ENCODE measurements at places on chromosomes 11 and 22.

GRCh38 chr11:23727387-23727786 lies 769.5 kb upstream of the LUZP2 start:
- DNase-seq, result no peak

DNA sequence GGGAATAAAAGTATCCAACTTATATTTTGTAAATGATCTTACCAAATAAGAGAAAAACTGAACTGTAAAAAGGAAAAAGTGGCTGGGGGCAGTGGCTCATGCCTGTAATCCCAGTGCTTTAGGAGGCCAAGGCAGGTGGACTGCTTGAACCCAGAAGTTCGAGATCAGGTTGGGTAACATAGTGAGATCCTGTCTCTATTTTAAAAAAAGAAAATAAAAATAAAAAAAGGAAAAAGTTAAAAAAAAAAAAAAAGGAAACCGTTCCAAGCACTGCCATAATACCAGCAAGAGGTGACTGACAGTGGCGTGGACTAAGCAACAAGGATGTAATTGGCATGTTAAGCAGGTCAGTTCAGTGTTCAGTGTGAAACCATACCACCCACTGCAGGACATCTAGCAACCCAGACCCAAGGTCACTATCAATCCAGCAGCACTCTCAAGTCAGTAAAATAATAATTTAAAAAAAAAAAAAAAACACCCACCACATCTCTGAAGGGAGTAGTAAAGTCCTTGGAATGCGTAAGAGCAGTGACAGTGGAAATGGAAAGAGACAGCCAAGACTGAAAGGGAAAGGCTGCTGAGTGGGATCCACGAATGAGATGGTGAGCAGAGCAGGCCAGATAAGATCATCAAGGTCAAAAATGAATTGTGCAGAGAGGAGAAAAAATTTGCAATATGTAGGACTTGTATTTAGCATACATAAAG lies 43.6 kb downstream of the MAPK1 start:
- no peak for DNase-seq

DNA sequence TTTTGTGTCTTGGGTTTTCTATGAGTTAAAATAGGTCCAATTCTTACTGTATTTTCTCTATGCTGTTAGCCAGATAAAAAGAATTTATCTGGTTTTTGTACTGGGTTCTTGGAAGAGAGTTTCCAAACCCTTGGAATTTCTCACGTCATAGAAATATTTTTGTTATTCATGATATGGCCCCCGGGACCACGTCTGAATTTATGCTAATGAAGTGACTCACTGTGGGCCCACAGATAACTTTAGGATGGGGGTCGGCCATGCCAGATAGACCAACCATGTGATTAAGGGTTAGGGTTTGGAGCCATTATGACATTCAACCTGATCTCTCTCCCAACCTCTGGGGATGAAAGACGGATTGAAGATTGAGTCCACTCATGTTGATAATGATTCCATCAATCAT lies 35.6 kb upstream of the DDI1 start:
- DNase-seq, result no peak

DNA sequence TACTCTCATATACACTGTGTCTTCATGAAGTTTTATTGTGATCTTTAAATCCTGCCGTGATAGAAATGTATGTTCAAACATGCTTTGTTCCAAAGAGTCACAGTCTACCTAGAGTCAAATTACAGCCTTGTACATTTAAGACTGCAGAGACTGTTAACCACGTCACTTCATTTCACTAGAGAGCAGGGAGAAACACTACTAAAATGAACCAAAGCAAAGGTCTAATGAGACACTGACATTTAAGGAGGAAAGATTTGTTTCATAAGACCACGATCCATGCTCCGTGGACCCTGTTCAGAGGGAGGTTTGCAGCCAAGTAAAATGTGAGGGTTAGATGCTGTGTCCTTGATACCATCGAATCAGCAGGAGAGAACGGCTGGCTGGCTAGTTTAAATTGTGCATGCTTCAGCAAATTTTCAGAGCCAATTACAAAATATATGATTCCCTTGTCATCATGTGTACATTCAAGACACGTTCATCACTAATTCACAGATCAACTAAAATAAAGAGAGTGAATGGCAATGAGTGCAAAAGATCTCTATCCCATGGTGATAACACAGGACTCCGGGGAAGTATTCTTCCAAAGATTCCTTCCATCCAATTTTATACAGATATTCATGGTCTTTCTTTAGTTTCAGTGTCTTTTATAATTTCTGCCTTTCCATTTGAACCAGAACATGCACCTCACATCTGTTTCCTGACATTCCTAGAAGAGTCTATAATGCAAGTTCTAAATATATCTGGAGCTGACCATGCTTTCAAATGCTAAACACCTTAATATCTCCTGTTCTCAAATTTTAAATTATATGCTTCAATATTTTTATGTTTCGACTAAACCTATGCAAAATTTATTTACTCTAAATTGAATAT lies 960.9 kb upstream of the FAT3 start:
- no peak for DNase-seq

DNA sequence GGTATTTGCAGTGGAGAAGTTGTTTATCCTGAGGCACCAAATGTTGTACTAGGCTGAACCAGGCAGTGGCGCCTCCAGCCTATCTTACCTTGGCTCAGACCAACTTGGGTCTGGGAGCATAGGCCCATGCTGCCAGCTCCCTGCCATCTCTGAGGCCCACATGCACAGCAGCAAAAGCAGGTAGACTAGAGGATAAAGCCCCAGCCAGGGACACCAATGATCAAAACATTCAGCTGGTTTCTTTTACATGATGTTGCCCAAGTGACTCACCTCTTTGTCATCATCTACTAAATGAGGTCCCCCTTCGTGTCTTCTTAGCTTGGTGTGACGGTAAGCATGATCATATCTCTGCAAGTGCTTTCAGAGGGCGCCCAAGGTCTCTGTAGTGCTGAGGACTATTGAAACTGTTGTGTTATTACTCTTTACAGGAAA lies 112.1 kb upstream of the DRD2 start:
- DNase-seq, result no peak

DNA sequence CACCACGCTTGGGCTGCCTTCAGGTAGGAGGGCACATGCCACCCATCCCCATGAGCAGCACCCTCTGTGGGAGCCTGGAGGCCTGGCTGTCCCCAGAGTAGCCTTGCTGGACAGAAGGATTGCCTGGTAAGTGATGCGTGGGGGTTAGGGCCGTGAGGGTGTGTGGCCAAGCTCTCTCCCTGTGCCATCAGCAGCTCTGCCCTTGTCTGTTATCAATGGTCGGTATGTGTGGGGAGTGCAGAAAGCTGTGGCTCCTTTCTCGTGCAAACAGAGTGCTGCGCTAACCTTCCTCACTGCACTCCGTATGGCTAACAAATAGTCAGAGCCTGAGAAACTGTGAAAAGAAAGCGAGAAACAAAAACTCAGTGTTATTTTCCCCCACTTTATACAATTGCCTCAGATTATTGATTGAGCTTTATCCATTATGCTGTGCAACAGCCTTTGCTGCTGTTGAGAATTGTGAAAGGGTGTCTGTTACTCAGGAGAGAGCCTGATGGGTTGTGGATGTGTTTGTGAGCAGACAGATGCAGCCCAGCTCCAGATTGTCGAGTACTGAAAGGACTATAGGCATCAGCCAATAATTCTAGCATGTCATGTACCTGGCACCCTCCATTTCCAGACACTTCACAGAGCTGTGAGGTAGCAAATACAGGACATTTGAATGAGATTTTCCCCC lies 432.2 kb downstream of the NTM start:
- no peak for DNase-seq

DNA sequence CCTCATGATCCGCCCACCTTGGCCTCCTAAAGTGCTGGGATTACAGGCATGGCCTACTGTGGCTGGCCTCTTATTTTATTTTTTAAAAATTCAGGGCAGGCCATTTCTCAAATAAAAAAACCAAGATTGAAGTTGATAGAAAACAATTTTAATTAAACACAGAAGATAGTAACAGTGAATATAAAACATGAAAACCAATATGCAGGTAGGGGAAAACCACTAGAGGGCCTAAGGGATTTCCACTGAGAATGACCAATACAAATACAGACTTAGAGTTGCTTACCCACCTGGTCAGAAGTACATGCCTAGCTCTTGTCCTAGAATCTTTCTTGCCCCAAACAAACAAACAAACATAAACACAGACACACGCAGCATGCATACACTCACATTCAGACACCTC lies 1.7 kb upstream of the RTCB start:
- DNase-seq, result no peak

DNA sequence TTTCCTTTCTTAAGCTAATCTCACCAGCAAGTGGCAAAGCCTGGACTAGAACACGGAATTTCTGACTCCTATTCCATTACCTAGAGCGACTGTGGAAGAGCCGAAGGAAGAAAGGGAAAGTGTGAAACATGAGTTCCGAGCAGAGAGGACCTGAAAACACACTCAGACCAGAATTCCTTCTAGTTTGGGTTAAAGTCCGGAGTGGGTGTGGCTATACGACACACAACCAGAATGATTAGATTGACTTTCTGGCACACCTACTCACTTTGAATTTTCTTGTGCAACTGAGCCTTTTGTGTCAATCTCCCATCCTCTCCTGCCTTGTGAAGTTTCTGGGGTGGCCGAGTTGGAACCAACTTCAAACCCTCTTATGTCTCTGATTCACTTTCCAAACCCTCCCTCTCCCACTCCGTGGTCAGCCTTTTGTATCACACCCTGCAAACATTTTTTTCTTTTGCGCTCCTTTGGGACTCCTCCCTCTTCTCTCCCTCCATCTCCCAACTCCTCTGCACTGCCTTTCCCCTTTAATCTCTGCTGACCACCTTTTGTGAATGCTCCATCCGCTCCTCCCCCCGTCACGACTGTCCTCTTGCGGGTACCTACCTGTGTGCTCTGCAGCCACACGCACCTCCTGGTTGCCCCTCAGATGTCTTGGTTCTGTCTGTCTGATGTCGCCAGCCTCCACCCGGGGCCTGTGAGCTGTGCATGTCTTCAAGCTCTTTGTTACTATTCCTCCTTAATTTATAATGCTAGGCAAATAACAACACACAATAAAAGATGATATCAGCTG lies 86.3 kb upstream of the BLID start:
- DNase-seq, result no peak

DNA sequence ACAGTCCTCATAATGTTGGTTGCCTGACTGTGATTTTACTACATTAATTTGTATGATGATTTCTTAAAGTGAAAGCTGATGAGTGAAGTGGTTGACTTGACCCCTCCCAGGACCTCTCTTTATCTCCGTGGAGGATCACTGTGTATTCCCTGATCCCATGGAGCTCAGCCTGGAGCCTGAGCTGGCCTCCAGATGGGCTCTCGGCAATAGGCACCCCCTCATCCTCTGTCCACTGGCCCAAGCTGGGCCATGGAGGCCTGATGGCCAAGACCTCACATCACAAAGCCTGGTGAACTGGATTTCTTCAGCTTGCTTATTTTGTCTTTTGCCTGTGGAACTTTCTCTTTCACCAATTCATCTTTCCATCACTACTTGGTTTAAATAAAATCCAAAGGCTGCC lies 75.2 kb downstream of the WNT11 start:
- DNase-seq, result no peak

- DNase-seq, result no peak
Observed at GRCh38 chr22:22893077-22893805, 5.6 kb downstream of the IGLL5 start.

DNA sequence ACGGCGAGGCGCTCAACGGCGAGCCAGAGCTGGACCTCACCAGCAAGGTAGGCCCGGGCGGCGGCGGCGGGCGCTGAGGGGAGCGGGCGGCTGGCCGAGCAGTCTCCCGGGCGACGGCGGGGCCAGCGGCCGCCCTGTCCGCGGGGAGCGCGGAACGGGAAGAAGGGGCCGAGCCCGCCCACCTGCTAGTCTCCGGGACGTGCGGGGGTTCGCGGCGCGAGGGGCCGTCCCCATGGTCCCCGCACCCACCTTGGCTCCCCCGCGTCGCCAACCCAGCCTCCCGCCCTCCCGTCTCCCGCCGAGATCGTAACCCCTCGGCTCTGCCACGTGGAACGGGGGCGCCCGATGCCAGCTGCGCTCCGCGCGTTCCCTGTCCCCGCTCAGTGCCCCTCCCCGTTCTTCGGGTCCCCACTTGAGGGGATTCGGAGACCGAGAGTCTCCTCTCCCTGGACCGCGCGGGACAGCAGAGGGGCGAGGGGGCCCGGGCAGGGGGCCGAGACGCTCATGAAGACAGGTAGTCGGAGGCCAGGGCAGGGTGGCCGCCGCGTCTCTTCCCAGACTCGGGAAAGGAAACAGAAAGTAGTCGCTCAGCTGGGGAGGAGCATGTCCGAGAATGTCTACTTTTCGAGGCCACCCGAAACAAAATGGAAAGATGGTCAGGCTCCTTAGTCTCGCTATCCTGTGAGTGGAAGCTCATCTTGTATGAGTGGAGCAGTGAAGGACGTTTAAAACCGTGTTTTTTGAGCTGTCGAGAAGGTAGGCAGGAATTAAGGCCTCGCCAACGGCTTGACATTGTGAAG lies 557 bp downstream of the GTPBP1 start:
- no peak for DNase-seq

GRCh38 chr11:16312233-16312765 lies 44.0 kb downstream of the SOX6 start:
- no peak for DNase-seq

DNA sequence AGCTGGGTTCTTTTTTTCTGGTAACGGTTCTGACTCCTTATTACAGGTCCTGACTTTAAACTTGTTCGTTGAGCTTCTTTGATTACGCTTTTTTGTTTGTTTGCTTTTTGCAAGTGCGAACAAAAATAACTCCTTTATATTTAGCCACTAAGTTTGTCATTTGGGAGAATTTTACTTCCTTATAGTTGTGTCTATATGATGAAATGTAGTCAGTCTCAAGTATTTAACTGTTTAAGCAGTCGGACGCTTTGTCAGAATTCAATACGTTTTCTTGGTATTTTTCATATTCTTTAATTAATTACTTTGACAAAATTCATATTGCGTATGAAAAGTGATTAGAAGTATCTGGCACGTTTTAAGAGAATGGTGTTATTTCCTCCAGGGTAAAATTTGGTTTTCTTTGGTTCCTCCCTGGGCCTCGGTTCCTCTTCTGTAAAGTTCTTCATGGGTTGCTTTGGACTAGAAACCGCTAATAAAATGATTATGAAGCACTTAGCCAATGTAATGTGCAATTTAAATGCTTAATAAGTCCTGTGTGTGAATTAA lies 1.3 kb downstream of the CBL start:
- DNase-seq, result no peak

DNA sequence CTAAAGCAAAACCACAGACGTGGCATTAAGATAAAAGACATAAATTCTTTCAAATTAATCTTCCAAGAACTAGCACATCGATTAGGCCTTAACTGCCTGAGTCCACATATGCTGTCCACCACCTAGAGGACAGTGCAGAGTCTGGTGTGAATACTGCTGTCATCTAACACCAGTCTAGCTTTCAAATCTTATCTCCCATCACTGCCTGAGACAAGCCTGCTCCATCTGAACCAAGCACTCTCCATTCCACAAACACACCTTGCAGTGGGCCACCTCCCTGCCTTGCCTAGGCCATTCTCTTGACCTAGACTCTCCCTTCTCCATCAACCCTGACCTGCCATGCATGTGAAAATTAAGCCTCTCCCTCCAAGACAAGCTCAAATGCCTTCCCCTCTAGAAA lies 129.5 kb upstream of the PITPNB start:
- DNase-seq, result no peak

DNA sequence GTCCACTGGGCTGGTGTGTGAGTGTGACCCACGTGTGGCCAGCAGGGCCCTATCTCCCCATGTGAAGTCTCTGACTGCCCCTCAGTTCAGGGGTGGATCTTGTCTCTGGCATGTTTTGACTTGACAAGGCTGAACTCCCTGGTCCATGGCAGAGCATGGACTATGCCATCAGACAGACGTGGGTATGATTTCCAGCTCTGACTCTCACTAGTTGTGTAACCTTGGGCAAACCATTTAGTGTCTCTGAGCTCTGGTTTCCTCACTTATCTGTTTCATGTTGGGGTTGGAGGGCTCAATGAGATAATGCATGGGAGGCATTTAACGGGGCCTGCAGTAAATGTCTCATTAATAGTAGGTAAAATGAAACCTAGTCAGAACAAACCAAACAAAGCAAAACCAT lies 254.5 kb upstream of the NARS2 start:
- no peak for DNase-seq

All from retinal pigment epithelial cell (primary cell).